Stimulated activated CD4-positive, alpha-beta T cell treated with anti-CD3 and anti-CD28 coated beads, Interleukin-12 subunit alpha, Interleukin-12 subunit beta, amount 100 ng/mL, for 24 hours (primary cell): ENCODE measurements at places on chromosomes 5 and 9.

DNA sequence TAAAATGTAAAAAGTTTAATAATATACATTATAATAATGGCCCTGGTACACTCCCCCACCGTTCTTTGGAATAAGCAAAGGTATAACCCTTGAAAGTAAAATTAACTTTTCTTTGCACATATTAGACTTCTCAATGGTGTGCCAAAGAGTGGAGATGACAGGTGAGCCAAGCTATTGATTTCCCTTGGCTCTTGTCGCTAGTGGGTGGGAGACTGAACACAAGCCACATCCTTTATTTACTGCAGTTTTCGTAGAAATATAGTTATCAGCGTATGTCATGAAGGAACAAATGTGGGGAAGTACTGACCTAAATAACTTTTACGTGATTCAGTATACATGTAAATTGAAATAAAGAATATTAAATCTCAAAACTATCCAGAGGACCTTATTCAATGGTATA lies 549.3 kb downstream of the RAB3C start:
- no peak for DNase-seq

- DNase-seq = no peak
Observed at GRCh38 chr5:127562252-127562651, 44.8 kb downstream of the PRRC1 start.

DNA sequence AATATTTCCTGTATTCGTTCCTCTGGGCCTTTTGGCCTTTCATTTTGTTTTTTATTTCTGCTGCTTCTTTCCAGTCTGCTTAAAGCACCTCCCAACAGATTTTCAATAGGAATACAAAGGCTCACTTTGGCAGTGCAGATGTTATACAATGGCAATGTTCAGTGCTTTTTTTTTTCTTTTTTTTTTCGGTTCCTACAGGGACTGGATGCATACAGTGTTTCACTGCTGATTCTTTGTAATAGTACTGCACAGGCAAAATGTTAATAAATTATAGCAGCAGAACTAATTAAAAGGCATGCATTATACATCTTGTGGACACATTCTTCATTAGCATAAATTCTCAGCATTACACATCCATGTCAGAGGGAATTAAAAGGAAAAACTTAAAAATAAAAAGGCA lies 356.6 kb upstream of the C9orf72 start:
- DNase-seq = no peak

- DNase-seq = no peak
Observed at GRCh38 chr9:86483496-86483895, 129.3 kb upstream of the TUT7 start.

DNA sequence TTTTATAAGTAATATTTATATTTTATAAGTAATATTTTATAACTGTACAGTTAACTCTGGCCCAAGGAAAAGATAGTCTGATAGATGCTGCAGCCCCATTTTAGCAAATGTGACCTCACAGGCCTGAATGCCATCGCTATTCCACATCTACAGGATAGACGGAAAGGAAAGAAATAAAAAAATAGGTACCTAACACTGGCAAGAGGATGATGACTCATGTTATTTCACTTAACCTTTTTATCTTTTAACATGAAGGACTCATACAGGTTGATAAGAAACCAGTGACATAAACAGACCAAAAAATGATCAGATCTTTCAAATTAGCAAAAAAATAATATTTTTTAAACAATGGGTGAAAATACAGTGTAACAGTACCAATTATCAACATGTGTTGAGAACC lies 2.7 kb downstream of the CD274 start:
- no peak for DNase-seq

- peak; percentile 14 for DNase-seq
Observed at GRCh38 chr9:136051837-136052471, 43.1 kb downstream of the NACC2 start.

DNA sequence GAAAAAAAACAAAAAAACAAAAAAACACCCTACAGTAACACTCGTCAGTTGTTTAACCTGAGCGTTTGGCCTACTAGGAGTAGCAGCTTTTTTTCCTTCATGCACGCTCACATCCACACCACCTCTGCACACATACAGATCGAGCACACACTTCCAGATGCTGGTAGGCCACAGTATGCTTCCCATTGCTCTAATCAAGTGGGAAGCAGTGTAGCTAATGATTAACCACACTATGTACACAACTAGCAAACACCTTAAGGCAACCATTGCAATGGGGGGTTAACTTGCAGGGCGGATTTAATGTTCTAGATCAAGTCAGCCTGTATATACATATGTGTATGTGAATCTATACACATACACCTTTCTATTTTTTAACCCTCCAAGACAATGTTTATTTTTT lies 65.5 kb upstream of the GLRX start:
- DNase-seq = no peak

DNA sequence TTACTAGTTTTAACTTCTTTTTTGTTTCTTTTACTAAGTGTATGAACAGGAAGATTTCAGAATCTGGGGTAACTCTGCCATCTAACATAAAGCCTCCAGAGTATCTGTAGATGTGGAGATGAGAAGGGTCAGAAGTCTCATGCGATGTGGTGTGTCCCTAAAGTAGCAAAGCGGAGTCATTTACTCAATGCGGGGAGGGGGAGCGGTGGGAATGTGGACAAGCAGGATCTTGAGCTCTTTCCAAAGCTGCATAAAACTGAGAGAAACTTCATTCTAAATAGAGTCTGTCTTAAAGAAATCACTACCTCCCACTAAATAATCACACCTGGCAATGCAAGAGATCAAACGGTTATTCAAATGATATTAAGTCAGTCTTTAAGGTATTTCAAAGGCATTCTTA lies 92.4 kb downstream of the MED27 start:
- no peak for DNase-seq

GRCh38 chr9:30932226-30932625 lies 1452.2 kb upstream of the ACO1 start:
- no peak for DNase-seq

GRCh38 chr9:35158501-35159280 lies 3.1 kb upstream of the UNC13B start:
- no peak for DNase-seq

- no peak for DNase-seq
Observed at GRCh38 chr5:150576449-150576949, 64.0 kb upstream of the SYNPO start.

DNA sequence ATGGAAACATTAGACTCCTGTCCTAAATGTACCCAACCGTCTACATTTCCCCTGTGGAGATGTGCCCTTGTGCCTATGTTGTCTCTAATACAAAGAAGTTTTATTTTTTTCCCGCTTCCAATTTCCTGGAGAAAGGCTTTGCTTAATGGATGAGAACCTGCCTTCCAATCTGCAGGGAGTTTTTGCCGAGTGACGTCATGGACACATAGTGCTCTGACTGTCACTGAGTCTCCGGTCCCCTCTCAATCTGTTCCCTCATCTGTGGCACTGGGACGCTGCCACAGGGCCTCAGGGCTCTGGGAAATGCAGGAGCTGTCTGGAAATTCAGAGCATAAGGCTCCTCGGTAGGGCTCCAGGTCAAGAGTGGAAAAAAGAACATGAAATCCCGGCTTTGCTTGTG lies 144.8 kb downstream of the PDZD2 start:
- no peak for DNase-seq

- no peak for DNase-seq
Observed at GRCh38 chr5:115179394-115180164, 9.9 kb upstream of the TRIM36 start.

DNA sequence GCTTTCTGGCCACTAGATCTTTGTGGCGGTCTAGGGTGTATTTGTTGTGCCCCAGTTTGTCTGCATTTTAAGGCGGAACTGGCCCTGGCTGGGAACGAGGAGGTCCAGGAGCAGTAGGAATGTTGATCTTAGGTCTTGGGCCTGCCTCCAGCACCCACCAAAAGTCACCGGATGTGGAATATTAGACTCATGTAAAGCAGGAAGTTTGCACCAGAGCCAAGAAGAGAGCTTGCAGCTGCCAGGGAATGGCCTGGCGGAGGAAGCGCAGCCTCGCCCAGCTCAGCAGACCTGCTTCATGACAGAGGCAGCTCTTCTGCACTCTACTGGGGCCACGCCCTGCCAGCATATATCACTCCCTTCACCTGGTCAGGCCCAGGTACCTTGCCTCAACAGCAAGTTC lies 3.3 kb downstream of the GPX3 start:
- no peak for DNase-seq

- DNase-seq = no peak
Observed at GRCh38 chr5:157997991-157998504, 139.1 kb upstream of the CLINT1 start.

DNA sequence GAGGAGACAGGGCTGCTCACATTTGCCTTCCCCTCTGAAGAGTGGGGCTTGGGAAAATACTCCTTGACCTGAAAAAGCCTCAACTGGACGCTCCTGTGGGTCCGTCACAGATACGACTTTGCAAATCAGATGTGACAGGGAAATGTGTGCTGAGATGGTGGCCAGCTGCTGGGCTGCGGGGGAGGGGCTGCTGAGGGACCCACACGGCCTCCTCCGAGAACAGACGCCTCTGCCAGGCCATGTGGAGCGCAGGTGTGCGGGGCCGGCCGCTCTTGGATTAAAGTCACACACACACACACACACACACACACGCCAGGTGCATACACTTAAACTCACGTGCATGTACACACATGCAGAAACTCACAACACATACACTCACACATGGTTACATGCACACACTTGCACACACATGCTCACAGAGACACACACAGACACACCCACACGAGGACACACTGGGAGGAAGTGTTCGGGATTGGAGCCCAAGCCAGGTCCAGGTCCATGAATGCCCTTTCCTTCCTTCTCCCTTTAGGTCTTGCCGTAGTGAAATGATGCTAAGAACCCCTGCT lies 167.4 kb downstream of the GAPVD1 start:
- DNase-seq = no peak

GRCh38 chr9:81737871-81738507 lies 48.6 kb upstream of the TLE1 start:
- no peak for DNase-seq

- DNase-seq = no peak
Observed at GRCh38 chr5:12691330-12691729, 787.1 kb upstream of the CTNND2 start.

GRCh38 chr9:125889112-125889475 lies 141.9 kb downstream of the PBX3 start:
- DNase-seq = no peak

- DNase-seq = no peak
Observed at GRCh38 chr5:116303810-116304209, 219.0 kb downstream of the COMMD10 start.

GRCh38 chr5:115432691-115433090 lies 111.9 kb downstream of the FEM1C start:
- no peak for DNase-seq

DNA sequence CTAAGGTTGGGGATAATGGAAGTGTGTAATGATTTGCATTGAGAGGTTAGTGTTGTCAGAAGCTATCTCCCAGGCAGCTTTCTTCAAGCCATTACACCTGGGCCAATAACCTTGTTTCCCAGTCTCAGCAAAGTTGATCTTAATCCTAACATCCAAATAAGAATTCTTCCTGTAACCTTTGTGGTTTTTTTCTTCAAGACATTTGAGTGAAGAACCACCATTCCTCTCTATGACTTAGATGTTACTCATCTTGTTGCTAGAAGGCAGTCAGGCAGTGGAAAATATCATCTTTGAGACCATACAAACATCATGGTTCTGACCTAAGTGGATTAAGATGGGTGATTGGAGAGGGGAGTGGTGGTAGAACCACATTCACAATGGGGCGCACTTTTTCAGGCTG lies 103.5 kb downstream of the NDUFAF2 start:
- no peak for DNase-seq

GRCh38 chr5:112119969-112120368 lies 299.1 kb downstream of the EPB41L4A start:
- DNase-seq = no peak

GRCh38 chr5:145983446-145983845 lies 47.1 kb downstream of the SH3RF2 start:
- no peak for DNase-seq

- DNase-seq = no peak
Observed at GRCh38 chr5:157143127-157143971, 684 bp upstream of the MED7 start.

GRCh38 chr5:42612750-42613366 lies 143.8 kb upstream of the CCDC152 start:
- DNase-seq = no peak

GRCh38 chr5:148688787-148689186 lies 34.5 kb upstream of the HTR4 start:
- no peak for DNase-seq

- no peak for DNase-seq
Observed at GRCh38 chr5:103371046-103371607, 112.6 kb downstream of the MACIR start.

- DNase-seq = no peak
Observed at GRCh38 chr5:167308466-167308865, 983.0 kb upstream of the WWC1 start.

DNA sequence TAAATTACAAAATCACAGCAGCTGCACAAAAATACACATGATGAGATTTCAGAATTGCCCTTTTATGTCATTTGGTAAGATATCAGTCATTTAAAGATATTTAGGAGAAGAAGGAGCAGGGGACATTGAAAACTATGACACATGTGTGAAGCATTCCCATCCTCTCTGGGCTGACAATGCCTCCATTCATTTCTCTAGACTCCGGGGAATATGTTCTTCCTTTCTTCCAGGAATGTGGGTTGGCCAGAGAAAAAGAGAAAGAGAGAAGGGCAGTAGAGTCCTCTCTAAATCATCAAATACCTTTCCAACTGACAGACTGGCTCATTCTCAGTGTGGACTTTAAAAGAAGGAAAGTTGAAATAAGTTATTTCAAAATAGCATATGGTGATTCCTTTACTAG lies 205.6 kb upstream of the ADAMTSL1 start:
- DNase-seq = no peak

DNA sequence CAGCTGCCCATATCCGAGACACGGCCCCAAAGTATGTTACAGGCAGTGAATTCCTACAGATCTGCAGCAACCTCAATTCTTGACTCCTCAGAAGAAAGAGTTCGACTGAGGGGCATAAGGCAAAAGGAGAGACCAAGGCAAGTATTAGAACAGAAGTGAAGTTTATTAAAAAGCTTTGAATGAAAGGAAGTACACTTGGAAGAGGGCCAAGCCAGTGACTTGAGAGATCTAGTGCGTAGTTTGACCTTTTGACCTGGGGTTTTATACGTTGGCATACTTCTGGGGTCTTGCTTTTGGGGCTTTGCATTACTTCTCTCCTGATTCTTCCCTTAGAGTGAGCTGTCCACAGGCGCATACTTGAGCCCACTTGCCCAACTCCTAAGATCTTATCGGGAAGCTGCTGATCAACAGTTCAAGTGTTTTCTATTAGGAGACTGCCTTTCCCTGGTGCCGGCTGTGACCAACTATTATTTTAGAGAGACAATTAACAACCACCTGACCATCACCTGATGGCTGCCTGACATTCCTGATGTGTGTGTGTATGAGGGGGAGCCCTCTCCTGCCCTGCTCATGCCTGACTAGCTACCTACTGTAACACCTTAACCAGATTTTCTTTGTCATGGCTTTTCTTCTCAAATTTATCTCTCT lies 1.5 kb upstream of the DEPDC1B start:
- no peak for DNase-seq
